ENCODE measurements at places on chromosomes 12 and 14. TPM values are rescaled to one million over a fixed set of nuclear protein-coding genes. Genes with fewer than 3 reads are reported as not detected.

Gene TMEM30B
- 2.6 TPM for total RNA-seq

Gene CFAP251
- total RNA-seq: 4.6 TPM

- DNase-seq: no peak
These were observed 4.0 kb upstream of the SLC15A4 start for GRCh38 chr12:128827724-128828123.

GRCh38 chr12:53267306-53267998 lies 647 bp upstream of the ESPL1 start:
- no peak for DNase-seq

DNA sequence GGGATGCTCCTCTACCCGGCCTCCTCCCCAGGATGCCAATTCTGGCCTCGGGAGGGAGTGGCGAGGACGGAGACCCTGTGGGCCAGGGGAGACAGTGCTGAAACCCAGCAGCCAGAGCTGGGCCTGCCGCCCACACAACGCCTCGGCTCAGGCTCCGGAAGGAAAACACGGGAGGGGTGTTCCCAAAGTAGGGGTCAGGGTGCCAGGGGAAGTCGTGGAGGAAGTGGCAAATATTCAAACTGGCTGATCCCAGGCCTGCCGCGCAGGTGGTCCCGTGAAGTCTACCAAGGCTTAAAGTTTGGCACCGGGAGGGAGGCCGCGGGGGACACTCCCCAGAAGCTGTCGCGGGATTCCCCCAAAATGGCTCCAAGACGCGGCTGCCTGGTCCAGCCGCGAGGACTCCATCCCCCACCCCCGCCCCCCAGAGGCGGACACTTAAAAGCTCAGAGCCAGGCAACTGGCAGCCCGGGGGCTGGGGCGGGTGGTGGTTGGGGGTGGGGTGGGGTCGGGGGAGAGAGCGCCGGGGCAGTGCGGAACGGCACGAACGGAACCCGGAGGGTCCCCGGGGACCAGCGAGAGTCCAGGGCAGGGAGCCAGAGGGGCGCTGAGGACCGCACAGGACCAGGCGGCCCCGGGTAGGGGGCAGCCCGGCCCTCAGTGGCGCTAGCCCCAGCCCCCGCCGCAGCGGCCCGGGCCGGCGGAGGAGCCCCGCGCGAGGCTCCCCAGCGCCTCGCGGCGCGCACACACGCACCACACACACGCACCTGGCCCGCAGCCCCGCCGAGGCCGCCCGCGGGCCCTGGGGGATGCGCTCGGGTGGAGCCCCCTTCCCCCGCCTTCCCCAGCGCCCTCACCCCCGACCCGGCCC lies 20.0 kb downstream of the BEGAIN start:
- DNase-seq: no peak

- DNase-seq: no peak
These were observed 143.1 kb downstream of the BICD1 start for GRCh38 chr12:32249777-32250176.

All from omental fat pad (tissue), 4 donors.